Endothelial cell (in vitro differentiated cells): ENCODE measurements at places on chromosomes 3 and 15. TPM values are rescaled to one million over a fixed set of nuclear protein-coding genes. Genes with fewer than 3 reads are reported as not detected.

TM6SF1 gene
- total RNA-seq, result 6.0 TPM

CAMP gene
- total RNA-seq, result not detected

HAUS2 gene
- total RNA-seq, result 23.5 TPM

PLOD2 gene
- total RNA-seq, result 28.0 TPM

LRRC31 gene
- 0.23 TPM for total RNA-seq

TTLL13 gene
- not detected for total RNA-seq

DNA sequence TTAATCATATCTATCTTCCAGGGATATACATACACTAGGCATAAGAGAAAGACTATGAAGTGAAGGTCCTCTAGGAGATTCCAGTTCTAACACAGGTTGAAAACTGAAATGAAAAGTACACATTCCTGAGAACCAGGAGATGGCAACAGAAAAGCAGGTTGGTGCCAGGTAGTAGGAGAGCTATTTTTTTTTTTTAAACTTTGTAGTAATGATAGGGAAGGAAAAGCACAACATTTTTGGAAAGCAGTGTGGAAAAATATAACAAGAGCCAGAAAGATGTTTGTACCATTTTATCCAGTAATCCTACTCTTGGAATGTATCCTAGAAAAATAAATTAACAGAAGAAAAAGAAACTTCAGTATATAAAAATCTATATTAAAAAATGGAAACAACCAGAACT, 189.9 kb downstream of the DTWD1 start:
- H3K4me3 ChIP-seq, result no peak overlapping the region
- peaks cover 3% of the 10 kb centered on the region for H3K4me1 ChIP-seq
- no peak overlapping the region for H3K27ac ChIP-seq
- H3K36me3 ChIP-seq, result no peaks in the 10 kb centered on the region
- H3K27me3 ChIP-seq, result no peaks in the 10 kb centered on the region
- DNase-seq, result no peak

- peak; percentile 50 for DNase-seq
- peaks cover 17% of the 10 kb centered on the region for H3K36me3 ChIP-seq
- H3K27ac ChIP-seq, result peak overlapping the region; percentile 98
- H3K4me3 ChIP-seq, result peak overlapping the region; percentile 40
These were observed 4.5 kb downstream of the INKA1 start for GRCh38 chr3:49807431-49808114.

DNA sequence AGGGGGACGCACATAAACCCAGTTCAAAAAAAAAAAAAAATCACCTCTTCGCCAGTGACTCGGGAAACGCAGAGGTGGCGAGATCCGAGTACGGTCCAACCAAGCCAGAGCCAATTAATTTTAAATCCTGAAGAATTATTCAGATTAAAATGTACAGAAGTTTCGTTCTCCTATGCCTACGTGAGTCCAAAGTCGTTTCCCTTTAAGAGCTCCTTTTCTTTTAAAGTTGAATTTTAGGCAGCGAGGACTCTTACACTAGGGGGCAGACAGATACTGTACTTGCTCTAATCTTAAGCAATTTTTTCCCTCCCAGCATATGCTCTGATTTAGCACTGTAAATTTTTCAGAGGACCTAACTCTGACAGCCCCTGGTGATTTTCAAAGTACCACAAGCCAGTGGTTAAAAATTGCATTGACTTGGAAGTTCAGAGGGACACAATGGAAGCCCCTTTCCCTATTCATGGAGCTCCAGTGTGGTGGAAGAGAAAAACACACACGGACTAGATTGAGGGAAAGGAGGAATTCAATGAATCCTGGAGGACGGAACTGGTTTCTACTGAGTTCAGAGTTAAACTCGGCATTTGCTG, 3.3 kb upstream of the NR2F2 start:
- H3K36me3 ChIP-seq, result peaks cover 4% of the 10 kb centered on the region
- H3K4me1 ChIP-seq, result peaks cover 31% of the 10 kb centered on the region
- no peak for DNase-seq
- peak overlapping the region; percentile 91 for H3K4me3 ChIP-seq

GRCh38 chr3:25888892-25889524, 99.1 kb downstream of the OXSM start:
- H3K36me3 ChIP-seq, result no peaks in the 10 kb centered on the region
- peaks cover 5% of the 10 kb centered on the region for H3K4me1 ChIP-seq
- H3K27ac ChIP-seq, result no peak overlapping the region
- peaks cover 1% of the 10 kb centered on the region for H3K27me3 ChIP-seq

DNA sequence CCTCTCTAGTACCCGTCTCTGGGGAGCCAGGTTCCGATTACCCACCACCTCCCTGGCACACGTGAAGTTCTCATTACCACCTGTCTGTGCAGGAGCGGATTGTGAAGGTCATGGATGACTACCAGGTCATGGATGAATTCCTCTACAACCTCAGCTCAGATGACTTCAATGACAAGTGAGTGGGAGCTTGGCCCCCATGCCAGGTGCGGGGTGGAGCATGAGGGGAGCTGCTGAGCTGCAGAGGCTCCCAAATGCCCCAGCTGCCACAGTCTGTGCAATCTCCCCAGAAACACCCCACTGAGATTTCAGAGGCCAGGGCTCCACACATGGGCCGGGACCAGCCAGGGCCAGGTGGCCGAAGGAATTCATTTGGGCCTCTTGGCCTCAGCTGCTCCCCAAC, 34.3 kb downstream of the DNAH1 start:
- no peaks in the 10 kb centered on the region for H3K4me1 ChIP-seq
- no peak for DNase-seq
- H3K4me3 ChIP-seq, result no peak overlapping the region

GRCh38 chr3:34011171-34012101, 213.0 kb downstream of the PDCD6IP start:
- H3K27ac ChIP-seq, result no peak overlapping the region
- peak; percentile 5 for DNase-seq
- H3K36me3 ChIP-seq, result no peaks in the 10 kb centered on the region
